ENCODE measurements at places on chromosomes 2 and 18. TPM values are rescaled to one million over a fixed set of nuclear protein-coding genes. Genes with fewer than 3 reads are reported as not detected.

GRCh38 chr18:76377359-76377756 lies 117.7 kb downstream of the ZNF516 start:
- no peak for DNase-seq

Gene CFAP65
- 0.27 TPM for total RNA-seq

DNA sequence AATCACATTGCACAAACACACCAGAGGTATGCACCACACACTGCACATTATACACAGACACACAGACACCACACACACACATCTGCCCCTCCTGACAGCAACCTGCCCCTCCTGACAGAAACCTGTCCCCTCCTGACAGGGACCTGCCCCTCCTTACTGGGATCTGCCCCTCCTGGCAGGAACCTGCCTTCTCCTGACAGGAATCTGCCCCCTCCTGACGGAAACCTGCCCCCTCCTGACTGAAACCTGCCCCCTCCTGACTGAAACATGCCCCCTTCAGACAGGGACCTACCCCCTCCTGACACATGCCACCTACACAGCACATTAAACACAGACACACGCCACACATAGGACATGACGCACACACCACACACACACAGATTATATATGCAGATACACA lies 88.9 kb downstream of the PXDN start:
- no peak for DNase-seq

- no peak for DNase-seq
Measured at GRCh38 chr2:218229239-218229638, 12.2 kb downstream of the ARPC2 start.

Gene ACOXL
- total RNA-seq: 0.51 TPM

GRCh38 chr18:24936691-24937090 lies 415.3 kb downstream of the ZNF521 start:
- DNase-seq: no peak

DNA sequence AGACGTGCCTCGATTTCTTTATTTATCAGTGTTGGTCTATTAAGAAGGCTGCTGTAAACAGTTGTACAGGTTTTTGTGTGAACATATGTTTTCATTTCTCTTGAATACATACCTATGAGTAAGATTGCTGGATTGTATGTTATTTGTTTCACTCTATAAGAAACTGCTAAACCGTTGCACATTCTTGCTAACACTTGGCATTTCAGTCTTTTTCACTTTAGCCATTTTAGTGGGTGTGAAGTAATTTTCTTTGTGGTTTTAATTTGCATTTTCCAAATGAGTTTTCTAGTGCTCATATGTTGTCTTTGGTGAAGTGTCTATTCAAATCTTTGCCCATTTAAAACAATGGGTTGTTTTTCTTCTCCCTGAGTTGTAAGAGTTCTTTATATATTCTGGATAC lies 221.5 kb upstream of the SMAD7 start:
- no peak for DNase-seq

DNA sequence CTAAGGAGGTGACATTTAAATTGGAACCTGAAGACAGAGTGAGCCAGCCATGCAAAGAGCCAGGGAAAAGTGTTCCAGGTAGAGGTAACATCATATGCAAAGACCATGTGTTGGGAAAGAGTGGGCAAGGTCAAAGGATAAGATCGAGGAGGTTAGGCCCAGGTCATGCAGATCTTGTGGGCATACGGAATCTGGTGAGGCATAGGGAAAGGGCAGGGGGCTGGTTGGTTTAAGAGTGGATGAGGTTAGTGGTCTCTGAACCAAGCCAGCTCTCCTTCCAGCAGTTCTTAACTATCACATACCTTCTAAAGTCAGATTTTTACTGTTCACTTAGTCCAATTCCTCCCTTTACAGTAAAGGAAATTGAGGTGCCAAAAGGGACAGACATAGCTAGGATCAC lies 3.0 kb downstream of the ANKRD53 start:
- DNase-seq: no peak
